ENCODE measurements at places on chromosomes 1 and 21.

DNA sequence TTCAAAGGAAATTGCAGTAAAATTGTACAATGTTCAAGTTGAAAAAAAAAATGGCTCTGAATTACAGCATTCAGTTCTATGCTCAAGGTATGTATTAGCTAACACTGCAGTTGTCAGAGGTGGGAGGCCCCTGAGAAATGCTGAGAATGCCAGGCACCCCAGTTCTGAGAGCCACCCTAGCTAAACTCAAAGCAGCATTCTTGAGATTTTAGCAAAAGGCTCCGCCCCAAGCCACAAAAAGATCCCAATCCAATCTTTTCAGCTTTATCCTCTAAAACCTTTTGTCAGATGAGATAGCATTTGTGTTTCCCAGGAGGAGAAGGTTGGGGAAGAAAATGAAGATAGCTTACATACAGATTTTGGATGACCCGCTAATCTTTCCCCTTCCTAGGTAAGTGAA lies 68.8 kb downstream of the SMYD2 start:
- no peak for DNase-seq

DNA sequence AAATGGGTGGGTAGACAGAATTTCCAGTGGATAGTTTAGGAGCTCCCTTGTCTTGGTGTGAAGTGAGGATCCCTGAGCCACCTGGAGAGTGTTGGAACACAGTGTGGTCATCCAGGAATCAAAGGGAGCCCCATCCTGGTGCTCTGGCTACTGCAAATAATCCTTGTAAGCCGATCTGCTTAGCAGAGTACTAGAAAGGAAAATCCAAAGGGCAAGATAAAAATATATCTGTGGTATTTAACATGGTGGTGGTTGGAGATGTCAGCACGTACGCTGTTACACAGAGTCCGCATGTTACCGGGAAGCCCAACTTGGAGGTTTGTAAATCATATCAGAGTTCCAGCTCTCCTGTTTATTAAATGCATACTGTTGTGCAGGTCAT lies 39.0 kb downstream of the VANGL1 start:
- DNase-seq: no peak

GRCh38 chr1:100423832-100424337 lies 71.6 kb downstream of the CDC14A start:
- DNase-seq: no peak

- no peak for DNase-seq
Observed at GRCh38 chr1:185666582-185666981, 67.6 kb upstream of the HMCN1 start.

- DNase-seq: no peak
Observed at GRCh38 chr1:214209260-214209808, 71.6 kb upstream of the SMYD2 start.

GRCh38 chr1:8409106-8409505 lies 91.2 kb downstream of the SLC45A1 start:
- no peak for DNase-seq

DNA sequence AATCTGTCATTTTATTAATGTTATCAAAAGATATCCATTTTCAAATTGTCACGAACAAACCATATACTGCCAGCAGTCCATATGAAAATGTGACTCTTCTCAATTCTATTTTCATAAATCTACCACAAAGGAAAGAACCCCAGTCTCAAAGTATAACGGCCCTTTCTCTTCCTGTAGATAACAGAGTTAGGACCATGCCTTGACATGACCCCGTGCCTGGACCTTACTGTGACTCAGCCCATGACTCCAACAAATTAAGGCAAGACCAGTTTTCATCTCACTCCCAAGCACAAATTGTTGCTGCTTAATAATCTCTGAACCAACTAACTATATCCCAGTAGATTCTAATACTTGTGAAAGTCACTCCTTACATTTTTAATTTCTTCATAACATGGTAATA lies 124.4 kb upstream of the NFIA start:
- no peak for DNase-seq

DNA sequence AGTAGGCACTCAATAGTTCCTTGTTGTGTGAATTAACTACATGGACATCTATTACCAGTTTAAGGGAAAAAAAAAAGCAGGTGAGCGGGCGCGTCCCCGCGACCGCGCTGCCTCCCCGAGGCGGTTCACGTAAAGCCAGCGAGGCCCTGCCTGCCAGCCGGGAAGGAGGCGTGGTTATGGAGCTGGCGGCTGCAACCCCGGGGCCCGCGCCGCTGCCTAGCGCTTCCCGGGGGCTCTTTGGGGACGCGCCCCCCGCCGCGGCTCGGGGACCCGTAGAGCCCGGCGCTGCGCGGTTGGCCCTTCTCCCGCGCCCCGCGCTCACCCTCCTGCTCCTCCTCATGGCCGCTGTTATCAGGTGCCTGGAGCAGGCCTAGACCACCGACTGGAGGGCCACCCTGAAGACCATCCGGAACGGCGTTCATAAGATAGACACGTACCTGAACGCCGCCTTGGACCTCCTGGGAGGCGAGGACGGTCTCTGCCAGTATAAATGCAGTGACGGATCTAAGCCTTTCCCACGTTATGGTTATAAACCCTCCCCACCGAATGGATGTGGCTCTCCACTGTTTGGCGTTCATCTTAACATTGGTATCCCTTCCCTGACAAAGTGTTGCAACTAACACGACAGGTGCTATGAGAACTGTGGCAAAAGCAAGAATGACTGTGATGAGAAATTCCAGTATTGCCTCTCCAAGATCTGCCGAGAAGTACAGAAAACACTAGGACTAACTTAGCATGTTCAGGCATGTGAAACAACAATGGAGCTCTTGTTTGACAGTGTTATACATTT lies 2.6 kb upstream of the CC2D1B start:
- DNase-seq: no peak

DNA sequence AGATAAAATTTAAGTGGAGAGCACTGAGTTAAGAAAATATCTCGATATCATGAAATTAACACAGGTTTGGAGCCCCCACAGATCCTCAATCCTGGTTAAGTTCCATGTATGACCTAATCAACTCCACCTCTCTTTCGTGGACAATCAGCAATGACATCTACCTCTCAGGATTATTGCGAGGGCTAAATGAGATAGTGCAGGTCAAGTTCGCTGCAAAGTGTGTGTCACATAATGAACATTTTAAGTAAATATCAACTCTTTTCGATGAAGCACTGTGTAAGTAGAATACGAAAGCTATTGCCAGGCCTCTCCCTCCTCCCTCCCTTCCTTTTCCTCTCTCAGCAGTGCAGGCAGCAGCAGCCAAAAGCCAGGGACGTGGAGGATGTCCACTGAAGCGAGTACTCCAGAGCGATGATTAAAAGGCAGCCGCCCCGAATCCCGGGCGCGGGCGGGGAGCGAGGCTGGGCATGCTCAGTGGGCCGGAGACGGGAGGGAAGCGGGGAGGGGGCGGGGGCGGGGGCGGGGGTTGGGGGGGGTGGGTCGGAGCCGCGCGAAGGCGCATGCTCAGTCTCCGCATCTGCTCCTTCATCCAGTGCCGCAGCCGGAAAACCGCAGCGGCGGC lies at the start of gene CAMSAP2:
Gene CAMSAP2, plus strand, starts transcription at position 567 of the 622 bp plus-strand sequence. CDS start 935 bp downstream, outside the sequence.
- DNase-seq: peak; percentile 51

DNA sequence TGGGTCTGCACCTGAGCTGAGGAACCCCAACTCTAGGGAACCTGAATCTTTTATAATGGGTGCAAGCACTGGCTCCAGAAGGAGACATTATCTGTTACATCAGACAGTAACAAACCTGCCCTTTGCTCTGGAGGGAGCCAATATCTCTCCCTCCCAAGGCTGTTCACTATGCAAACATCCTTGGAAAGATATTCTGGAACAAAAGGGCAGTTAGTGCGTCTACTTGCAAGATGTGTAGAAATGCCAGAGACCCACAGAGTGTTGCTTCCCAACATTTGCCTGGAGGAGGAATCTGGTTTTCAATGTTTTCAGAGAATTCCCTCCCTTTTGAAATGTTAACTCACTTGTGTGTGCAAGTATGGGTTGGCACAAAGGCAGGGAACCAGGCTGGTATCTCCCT lies 31.9 kb downstream of the UMODL1 start:
- DNase-seq: no peak

DNA sequence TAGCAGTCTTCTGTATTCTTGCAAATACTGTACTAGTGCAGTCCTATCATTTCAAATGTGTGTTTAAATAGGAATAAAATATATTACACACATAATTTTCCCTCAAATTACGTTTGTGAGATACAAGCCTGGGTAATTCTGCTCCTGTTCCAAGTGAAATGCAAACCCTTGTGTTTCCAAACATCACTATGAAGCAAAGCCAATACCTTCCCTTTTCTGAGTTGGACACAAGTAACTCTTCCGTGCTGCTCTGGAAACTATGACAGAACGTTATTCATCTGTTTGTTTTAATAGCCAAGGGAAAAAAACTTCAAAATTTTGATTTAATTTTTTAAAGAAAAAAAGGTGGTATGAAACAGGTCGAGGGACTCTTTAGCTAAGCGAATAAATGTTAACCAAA lies 73.7 kb upstream of the UBE2U start:
- no peak for DNase-seq

DNA sequence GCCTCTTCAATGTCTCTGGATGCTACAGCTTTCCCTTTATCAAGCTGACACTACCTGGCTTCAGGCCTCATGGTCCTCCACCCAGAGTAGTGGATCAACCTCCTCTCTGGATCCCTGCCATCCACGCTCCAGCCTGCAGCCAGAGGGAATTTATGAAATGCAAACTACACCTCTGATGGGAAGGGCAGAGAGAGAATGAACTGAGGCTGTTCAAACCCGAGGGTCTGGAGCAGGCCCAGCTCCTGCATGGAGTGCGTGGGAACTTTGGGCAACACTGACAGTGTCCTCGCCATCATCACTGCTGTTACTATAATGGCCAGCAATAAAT lies 157.8 kb downstream of the TRABD2B start:
- DNase-seq: no peak
